ENCODE measurements at places on chromosomes 5 and 9.
A peak's percentile ranks its signal among the peaks of the same experiment; 100 is the strongest.

DNA sequence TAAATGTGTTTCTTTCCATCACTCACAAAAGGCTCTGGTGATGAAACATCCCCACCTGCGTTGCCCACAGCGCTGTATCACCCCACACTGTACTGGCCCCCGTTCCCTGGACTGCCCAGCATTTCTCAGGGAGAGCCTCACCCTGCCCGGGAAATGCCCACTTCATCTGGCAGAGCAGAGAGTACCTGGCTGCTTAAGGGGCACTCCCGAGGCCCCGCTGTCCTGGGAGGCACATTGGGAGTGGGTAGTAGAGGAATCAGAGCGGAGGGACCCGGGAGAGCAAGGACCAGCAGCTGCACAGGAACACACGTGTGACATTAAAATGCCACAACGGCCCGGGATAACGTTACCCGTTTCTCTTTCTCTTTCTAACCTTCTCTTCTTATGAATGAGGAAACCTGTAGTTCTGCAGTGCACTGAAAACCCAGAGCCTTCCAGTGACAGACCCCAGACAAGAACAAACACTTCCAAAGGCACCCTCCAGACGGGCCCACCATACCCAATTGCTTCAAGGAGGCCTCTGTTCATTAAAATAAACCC, 110.0 kb downstream of the ROR2 start:
- no peak for DNase-seq

- DNase-seq: no peak
Measured at GRCh38 chr5:168312606-168313295, 21.3 kb downstream of the WWC1 start.

GRCh38 chr9:92911511-92912475, 34.0 kb upstream of the ZNF484 start:
- no peak for DNase-seq

DNA sequence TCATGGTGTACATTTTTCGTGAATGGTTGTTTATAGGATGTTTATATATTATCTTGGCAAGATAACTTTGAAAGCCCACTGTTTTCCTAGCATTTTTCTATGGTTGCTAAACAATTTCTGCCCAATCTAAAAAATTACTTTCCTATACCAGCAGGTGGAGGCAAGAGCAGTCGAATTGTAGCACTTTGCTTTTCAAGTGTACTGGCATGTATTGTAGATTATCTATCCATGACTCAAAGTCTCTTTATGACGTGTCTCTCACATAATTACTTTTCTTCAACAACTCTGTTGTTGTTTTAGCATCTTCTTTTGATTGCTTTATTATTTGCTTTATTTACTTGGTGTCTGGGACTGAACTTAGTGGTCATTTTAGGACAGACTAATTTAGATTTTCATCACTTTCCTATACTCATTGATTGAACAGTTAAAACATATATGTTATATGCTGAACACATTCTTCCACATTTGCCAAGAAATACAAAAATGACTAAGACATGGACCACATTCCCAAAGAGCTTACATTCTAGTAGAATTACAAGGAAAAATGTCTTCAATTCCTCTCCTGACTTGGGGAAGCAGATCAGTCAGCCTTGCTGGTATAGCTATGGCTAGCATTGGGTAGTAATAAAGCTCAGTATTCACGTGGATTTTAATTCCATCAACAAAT, 20.7 kb downstream of the NLN start:
- DNase-seq: peak; percentile 21

GRCh38 chr5:171115519-171115918, 193.5 kb upstream of the TLX3 start:
- DNase-seq: no peak

- no peak for DNase-seq
Measured at GRCh38 chr5:141663506-141663905, 12.3 kb upstream of the FCHSD1 start.

- no peak for DNase-seq
Measured at GRCh38 chr5:2764581-2764980, 13.1 kb upstream of the IRX2 start.

GRCh38 chr5:116273448-116274242, 188.8 kb downstream of the COMMD10 start:
- no peak for DNase-seq

- DNase-seq: no peak
Measured at GRCh38 chr9:86354818-86355309, 654 bp upstream of the TUT7 start.

DNA sequence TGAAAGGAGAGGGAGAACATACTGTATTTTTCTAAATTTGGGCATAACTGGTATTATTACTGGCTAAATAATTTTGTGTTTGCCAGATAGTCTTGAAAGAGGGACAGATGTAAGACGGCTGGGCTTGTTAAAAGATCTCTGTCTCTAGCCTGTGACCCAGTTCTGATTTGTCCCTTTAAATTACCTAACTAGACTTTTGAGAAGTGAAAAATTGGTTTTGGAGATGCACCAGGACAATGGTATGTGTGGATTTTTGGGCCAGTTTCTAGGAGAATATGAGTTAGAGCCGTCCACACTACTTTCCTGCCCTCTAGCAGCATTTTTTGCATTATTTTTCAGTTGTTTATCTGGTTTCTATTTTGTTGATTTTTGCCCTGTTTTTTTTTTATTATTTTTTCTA, 33.5 kb downstream of the LNPEP start:
- no peak for DNase-seq

- DNase-seq: no peak
Measured at GRCh38 chr5:149667084-149667828, 62.9 kb upstream of the PPARGC1B start.

GRCh38 chr5:151240924-151241635, 11.9 kb upstream of the GM2A start:
- no peak for DNase-seq

DNA sequence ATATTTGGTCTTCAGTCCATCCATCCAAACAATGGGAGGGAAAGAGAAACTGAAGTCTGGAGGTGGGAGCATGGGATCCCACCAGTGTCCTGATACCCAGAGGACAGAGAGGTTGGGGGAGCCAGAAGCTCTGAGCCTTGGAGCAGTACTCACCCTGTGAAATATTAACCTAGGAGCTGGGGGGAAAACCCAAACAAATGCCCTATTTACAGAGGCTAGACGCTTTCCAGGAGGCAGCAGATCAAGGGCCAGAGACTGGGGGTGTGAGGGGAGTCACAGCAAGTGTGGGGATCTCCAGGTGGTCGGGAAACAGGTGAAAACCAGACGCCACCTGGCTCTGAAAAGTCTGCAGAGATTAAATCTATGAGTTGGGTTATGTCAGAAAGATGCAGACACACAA, 6.2 kb downstream of the ZER1 start:
- no peak for DNase-seq

GRCh38 chr9:32487981-32488380, 38.0 kb downstream of the RIGI start:
- no peak for DNase-seq

DNA sequence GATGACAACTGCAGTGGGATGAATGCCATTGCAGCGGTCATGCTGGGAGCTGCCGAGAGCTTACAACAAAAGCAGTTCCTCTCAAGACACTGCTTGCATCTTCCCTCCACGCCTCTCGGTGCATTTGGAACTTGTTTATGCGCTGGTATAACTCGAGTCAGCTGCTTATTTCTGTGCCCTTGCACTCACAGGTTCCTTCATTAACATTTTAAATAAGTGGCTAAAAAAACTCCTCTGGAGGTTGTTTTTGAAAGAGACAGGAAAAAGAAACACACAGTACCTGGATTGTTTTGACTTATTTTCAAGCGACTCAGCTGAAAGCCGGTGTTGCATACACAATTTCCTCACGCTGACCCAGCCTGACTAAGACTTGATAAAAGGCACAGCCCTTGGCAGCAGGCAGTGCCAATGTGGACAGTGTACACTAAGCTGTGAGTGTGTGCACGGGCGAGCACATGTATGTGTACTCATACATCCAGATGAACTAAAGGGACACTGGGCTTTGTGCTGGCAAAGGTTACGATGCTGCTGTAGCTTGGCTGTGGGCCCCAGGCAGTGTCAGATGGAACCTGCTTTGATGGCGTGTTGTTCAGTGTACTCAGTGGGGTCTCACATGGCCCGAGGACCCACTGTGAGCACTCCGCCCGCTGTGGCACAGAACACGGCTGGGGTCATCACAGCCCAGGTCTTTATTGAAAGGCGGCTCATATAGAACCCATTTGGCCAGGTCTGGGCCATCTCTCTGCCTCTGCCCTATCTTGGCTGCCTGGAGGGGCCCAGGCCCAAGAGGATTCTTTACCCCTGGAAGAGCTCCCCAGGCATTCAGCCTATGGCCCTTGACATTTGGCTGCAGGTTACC, 92.3 kb downstream of the ANKRD33B start:
- DNase-seq: no peak

DNA sequence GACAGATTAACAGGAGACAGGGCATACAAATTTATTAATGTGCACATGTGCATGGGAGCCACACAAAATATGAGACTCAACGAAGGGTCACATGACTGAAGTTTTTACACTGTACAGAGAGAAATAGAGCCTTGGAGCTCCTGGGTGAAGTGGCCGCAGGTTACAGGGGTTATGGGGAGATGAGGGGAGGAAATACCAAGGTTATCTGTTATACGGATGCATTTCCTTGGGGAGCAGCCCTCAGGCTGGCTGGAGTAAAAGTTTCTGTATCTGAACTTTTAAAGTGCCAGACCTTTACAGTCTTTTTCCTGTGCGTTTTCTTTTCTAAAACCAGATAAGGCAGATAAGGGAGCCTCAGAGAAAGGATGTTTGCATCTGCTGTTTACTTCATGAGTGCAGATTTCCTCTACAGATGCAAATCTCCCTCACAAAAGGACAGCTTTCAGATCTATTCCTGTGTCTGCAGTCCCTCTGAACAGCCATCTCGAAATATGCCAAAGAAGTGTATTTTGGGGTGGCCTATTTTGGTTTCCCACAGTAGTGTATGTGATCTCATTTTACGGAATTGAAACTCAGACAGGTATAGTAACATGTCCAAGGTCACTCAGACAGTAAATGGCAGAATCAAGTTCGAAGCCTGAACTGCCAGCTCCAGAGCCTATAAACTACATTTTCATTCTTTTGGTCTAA, 139.3 kb upstream of the FBXL17 start:
- DNase-seq: no peak

GRCh38 chr9:136860933-136861873, 4.9 kb downstream of the EDF1 start:
- no peak for DNase-seq

DNA sequence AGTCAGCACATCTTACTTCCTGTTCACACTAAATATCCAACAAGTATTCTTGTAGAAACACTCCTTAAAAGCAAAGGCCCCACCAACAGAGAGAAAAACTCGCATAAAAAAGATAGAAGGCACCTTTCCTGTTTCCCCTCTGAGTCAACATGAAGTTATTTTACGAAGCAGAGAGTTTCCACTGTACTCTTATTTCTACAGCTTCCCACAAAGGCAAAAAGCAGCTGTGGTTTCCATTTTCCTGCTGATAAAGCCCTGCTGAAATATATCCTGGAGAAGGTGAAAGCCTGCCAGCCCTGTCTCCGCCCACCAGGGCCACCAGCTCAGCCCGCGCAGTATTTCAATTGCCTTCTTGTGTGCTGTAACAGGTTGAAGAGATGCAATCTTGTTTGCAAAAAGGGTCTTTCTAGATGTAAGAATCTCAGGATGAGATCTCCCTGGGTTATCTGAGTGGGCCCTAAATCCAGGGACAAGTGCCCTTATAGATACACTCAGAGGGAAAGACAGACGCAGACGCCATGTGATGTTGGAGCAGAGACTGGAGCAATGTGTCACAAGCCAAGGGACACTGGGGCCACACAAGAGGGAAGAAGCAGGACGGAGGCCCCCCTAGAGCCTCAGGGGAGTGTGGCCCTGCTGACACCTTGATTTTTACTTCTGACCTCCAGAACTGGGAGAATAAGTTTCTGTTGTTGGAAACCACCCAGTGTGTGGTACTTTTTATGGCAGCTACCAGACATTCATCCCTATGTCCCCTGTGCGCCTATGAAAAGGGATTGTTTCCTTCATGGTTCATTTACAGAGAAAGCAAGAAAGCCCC, 19.9 kb downstream of the SEMA4D start:
- DNase-seq: no peak

DNA sequence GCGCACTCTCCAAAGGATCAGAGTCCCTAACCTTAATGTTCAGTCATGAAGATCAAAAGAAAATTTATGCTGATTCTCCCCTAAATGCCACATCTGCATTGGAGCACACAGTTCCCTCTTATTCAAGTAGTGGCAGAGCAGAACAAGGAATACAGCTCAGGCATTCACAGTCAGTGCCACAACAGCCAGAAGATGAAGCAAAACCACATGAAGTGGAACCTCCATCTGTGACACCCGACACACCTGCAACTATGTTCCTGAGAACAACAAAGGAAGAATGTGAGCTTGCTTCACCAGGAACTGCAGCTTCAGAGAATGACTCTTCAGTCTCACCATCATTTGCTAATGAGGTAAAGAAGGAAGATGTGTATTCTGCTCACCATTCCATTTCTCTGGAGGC, 40.0 kb downstream of the CMYA5 start:
- no peak for DNase-seq

DNA sequence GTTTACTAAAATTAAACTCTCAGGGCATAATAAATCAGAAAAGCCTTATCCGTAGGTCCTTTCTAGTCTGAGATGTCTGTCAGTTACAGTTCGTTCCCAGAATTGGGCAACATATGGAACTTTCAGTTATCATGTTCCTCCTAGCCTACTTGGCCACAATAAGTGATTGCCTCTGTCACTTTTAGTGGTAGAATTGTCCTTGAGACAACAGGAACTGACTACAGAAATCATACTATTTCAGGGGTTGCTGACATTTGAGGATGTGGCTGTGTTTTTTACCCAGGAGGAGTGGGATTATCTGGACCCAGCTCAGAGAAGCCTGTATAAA, 956 bp downstream of the ZNF189 start:
- no peak for DNase-seq

DNA sequence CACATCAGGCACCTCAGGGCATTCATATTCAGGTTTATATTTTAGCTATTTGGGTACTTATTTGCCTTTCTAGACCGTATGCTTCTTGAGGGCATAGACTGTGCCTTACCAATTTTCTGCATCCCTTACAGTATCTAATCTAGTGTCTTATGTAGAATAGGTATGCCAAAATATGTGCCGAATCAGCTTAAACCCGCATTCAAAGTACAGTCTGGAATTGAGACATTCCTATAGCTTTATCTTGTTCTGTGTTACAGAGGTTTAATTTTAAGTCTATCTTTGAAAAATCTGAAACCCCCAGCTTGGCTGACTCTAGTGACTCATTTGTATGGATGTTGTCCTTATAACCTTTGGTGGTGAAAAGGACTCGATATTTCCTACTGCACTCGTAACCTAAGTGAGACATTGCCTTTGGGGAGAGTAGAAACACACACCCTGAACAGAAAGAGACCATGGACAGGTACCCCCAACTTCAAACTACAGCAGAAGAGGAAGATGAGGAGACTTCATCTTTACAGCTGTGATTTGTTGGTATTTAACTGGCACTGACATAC, 27.0 kb upstream of the TMOD1 start:
- DNase-seq: no peak

- no peak for DNase-seq
Measured at GRCh38 chr9:95226921-95227320, 90.6 kb downstream of the FANCC start.

DNA sequence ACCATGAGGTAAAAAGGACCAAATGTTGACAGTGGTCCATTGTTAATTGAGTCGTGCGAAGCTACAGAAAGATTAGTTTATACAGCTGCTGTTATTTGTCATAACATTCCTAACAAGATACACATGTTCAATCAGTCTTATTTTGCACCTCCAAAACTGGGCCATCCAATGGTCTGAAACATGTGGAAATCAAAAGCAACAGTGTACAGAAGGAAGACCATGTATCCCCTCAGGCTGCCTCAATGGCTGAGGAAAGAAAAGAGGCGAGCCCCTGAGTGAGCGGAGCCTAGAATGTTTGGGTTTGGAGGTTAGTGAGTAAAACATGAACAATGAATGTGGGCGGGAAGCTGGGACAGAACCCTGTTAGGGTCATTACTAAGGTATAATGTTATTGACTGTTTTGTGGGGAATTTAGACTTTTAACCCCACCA, 35.6 kb downstream of the NFIB start:
- no peak for DNase-seq

All from NCI-H446 treated with DMSO at 0.1 percent for 48 hours (cell line).